Testis (tissue), 5 donors: ENCODE measurements at places on chromosomes 5 and 9. TPM values are rescaled to one million over a fixed set of nuclear protein-coding genes. Genes with fewer than 3 reads are reported as not detected.

GRCh38 chr9:2210201-2210600 lies 195.1 kb downstream of the SMARCA2 start:
- no peak for DNase-seq

DNA sequence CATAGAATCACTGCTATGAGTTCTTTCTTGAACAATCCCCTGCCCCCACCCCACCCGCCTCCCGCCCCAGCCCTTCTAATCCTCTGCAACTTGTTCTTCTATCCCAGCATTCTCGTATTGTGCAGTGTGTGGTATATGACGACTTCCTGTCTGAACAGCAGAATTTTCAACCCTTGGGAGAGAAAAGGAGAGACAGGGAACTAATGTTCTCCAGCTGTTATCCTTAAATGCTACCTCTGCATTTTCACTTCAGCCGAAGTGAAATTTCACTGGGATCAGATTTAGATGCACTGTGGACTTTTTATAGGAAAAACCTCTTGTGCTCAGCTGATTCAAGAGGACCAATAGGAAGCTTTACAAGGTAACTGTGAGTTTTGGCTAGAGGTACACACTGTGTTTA lies 2.2 kb downstream of the FBXL7 start:
- DNase-seq: no peak

DNA sequence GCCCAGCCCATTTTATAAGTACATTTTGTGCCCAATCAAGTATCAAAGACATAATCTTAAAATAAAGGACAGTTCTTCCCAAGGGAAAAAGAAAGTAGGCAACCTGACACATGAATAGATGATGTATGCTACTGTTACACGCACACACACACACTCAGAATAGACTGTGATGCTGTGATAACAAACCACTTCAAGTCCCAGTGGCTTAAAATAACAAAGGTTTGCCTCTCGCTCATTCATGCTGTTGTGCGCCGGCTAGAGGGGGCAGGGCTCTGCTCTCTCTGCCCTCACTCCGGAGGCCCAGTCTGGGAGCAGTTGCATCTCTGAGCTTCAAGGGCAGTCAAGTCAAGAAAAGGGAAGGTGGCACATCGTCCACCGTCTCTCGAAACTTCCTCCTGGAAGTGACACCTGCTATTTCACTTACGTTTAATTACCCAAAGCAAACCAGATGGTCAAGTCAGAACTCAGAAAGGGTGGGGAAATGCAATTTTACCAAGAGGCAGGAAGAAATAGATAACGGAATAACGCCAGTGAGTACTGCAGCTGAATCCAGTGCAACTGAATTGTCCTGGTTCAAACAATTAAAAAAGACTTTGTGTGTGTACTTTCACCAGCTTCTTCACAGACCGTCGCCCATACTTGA lies 43.3 kb downstream of the ANKRD33B start:
- no peak for DNase-seq

GRCh38 chr5:98168871-98169270 lies 604.6 kb upstream of the RGMB start:
- DNase-seq: no peak

DNA sequence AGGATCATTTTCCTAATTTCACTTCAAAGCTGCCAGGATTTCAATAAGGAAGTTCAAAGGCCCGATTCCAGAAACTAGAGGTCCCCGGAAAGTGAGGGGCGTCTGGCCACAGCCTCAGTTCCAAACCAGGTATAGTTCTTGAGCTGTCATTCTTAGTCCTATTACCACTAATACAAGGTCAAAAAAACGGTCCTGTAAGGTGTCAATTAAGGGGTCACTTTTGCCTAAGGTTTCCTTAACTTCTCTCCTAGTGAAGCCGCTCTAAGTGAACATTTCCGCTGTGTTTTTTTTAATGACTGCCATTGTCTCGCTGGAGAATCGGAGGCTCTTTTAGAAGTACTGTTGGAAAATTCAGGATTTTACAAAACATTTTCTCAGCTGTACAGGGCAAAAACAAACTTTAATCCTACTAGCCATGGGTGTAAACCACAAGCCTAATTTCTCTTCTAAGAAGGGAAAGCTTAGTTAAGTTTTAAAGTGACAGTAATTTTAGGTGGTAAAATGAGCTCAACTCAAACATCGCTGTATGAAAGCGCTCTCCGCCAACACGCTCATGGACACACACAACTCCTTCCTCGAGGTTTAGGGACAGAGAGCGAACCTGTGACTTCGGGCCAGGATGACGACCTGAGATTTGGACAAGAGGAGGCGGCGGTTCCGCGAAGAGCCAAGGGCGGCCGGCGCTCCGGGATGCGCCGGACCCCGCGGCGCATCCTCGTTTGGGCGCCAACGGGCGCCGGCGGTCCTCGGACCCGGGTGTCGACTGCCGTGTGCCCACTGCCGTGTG lies 76.7 kb upstream of the IFNE start:
- DNase-seq: peak; percentile 26

GRCh38 chr9:115775659-115776058 lies 377.9 kb upstream of the PAPPA start:
- DNase-seq: no peak

DNA sequence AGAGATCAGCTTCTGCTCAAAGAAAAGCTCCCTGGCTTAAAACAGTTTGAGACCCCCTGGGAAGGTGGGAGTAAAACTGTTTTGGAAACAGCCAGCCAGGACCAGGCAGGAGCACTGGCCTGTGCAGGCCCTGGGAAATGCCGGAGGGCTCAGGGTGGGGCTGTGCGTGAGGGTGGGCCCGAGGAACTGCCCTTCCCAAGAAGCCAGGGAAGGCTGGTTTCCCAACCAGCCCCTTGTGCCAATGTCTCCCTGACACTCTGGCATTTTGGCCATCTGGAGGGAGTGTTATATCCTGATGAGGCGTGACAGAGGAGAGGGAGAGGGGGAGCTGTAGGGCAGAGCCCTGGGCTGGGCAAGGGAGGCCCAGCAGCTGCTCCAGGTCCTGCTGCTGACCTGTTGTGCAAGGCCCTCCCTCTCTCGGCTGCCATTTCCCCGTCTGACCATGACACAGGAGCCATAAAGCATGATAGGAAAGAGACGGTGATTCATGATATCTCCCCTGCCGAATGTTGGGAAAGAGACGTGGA lies 16.1 kb downstream of the OLFML2A start:
- no peak for DNase-seq

DNA sequence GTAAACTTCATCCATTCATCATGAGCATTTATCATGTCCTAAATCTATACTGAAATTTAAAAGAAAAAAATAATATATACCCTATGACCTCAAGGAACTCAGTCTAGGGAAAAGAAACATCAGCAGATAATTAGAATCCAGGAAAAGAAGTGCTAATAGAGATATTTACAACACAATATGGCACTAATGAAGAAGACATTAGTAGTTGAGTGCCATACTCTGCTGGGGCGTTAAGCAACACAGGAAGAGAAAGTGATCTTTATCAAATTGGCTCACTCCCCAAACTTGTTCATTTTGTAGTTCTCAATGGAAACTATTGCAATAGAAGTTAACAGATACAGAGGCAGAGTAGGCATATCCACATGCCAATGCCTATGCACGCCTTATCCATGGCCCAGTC lies 27.5 kb downstream of the GABRA6 start:
- DNase-seq: no peak

DNA sequence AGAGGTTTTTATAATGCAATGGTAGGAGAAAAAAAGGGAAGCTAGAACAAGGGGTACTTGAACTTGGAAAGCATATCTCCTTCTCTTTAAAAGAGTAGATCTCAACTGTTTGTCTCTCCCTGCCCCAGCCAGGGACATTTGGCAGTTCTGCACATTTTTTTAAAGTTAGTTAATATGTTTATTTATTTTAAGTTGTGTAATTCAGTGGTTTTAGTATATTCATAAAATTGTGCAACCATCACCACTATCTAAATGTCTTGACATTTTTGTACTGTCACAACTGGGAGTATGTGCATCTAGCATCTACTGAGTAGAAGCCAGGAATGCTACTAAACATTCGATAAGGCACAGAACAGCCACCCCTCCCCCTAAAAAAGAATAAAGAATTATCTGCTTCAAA lies 103.5 kb upstream of the DPYSL3 start:
- no peak for DNase-seq

GRCh38 chr5:130529511-130530485 lies 625.5 kb downstream of the CHSY3 start:
- no peak for DNase-seq

DNA sequence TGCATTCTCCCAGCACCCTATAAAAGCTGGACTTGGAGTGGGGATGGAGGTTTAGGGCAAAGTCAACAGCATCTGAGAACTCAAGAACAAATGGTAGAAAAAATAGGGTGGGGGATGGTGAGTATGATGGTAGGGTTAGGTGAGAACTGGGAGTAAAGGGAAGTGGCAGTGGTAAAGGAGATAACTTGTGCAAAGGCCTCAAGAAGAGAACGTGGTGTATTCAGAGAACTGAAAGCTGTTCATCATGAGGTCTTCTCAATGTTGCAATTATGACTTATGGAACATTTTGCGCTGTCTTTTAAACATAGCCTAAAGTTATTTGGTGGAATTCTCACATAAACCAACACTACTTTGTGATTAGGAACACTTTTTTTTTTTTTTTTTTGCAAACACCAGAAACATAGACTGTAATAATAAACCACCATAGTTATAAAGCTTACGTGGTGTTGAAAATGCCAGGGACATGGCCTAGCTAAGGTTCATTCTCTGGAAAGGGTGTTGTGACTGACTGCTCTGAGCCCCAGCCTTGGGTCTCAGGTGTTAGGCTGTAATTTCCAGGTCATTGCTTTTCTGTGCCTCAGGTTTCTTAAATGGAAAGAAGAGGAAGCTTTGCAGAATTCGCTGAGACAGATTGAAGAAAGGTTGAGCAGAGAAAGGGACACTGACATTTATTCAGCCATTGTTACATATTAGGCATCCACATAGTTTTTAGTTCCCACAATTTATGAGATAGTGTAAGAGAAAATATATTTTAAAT lies 19.2 kb upstream of the TXNDC8 start:
- DNase-seq: no peak

Gene ADGRV1
- total RNA-seq: 12.6 TPM

Gene CLINT1
- 84.9 TPM for total RNA-seq

Gene FAT2
- 18.0 TPM for total RNA-seq
